Stimulated activated CD4-positive, alpha-beta T cell treated with anti-CD3 and anti-CD28 coated beads, Interleukin-1b, Interleukin-23, amount 100 ng/mL, for 48 hours (primary cell): ENCODE measurements at places on chromosomes 13 and 19.

DNA sequence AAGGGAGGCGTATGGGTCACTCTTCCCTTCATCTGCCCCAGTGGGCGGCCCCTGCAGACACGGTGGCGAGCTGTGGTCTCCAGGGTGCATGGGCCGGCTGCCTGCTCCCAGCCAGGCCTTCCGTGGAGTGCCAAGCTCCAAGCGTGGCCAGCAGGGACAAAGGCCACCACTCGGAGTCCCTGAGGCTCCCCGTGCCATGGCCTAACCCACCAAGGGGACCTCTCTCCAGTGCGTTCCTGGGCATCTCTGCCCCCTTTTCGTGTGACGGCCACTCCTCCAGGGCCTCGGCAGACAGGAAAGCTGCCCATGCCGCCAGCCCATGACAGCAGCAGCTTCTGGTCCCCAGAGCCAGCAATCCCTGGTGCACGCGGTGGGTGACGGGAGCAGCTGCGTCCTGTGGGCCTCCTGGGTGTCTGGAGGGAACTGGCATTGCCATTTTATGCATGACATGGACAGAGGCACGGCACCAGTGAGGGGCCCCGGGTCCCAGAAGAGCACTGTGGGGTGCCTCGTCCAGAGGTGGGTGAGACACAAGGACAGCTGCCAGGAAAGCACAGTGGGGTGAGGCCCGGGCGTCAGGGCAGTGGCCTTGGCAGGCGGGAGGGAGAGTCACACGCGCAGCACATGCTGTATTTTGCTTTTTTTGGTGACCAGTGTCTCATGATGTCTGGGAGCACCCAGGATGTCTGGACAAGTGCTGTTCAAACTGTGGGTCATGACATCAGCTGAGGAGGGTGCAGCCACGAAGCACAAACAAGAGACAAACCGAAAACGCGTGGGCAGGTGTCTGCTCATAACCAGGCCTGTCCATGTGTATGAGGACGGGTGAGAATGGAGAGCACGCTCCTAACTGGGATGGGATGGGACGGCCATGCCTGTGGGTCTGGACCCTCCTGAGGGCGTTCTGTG lies 32.3 kb downstream of the CEBPG start:
- no peak for DNase-seq

DNA sequence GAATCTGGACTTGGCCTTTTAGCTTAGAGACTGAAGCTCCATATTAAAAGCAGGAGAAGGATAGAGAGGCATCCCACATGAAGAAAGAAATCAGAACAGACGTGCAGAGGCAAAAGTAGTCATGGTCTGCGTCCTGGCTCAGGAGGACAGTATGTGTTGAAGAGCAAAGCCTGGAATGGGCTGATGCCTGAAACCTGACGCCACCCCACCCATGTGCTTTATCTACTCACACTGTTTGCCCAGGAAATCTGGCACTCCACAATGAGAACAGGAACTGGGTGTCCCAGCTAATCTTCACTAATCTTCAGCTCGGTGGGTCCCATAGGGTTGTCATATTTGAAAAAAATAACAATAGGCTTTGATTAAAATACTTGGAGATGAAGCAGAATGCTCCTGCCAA lies 549.0 kb upstream of the GPC6 start:
- no peak for DNase-seq

GRCh38 chr19:8209462-8210378 lies 550 bp downstream of the CERS4 start:
- DNase-seq: peak; percentile 74

- no peak for DNase-seq
Measured at GRCh38 chr13:94296471-94296870, 183.0 kb downstream of the DCT start.
